Cardiac fibroblast (primary cell): ENCODE measurements at places on chromosomes 2 and 18.

DNA sequence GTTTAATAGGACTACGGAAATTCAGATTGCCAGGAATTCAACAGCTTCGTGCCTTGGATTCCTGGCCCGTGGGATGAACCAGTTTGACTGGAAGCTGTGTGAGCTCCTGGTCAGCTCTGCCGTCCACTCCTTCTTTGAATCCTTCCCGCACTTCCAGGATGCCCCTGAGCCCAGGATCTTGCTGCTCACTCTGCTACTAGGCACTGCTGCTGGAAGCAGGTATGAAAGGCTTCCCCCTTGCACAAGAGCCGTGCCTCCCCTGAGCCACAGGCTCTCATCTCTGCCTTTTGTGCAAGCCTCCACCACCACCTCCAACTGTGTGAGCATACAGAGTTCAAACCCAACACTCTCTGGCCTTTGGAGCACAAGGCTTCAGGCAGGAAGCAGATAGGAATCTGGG, 34.9 kb downstream of the EN1 start:
- DNase-seq, result no peak

DNA sequence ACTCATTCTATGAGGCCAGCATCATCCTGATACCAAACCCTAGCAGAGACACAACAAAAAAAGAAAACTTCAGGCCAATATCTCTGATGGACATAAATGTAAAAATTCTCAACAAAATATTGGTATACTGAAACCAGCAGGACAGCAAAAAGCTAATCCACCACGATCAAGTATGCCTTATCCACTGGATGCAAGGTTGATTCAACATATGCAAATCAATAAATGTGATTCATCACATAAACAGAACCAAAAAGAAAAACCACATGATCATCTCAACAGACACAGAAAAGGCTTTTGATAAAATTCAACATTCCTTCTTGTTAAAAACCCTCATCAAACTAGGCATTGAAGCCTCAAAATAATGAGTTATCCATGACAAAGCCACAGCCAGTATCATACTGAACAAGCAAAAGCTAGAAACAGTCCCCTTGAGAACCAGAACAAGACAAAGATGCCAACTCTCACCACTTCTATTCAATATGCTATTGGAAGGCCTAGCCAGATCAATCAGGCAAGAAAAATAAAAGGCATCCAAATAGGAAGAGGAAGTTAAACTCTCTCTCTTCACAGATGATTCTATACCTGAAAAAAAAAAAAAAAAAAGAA, 45.3 kb downstream of the RTTN start:
- no peak for DNase-seq

- DNase-seq, result peak; percentile 49
These were observed 272.5 kb downstream of the DSEL start for GRCh38 chr18:67243799-67244587.

- no peak for DNase-seq
These were observed 177.5 kb downstream of the RBM43 start for GRCh38 chr2:151083856-151084795.

DNA sequence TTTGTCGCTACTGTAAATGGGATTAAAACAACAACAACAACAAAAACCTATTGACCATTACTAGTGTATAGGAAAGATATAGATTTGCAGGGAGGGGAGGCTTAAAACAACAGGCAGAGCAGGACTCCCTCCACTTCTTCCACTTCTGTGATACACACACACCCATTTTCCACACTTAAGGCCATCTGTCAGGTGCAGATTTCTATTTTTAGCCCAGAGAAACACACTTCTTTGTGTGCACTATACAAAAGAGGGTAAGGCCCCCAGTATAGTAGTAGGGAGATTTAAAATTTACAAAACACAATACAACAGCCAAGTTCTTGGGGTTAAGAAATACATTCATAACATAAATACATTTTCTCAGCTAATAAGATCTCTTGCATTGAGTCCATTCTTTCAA, 22.4 kb downstream of the PTPN2 start:
- no peak for DNase-seq
